ENCODE measurements at places on chromosomes 2 and 18.

GRCh38 chr2:237581751-237582746 lies 8.5 kb downstream of the RAB17 start:
- peak; percentile 12 for DNase-seq

- no peak for DNase-seq
These were observed 12.5 kb upstream of the INO80D start for GRCh38 chr2:206098471-206098870.

GRCh38 chr2:25743132-25743830 lies 69.9 kb upstream of the DTNB start:
- DNase-seq: no peak

DNA sequence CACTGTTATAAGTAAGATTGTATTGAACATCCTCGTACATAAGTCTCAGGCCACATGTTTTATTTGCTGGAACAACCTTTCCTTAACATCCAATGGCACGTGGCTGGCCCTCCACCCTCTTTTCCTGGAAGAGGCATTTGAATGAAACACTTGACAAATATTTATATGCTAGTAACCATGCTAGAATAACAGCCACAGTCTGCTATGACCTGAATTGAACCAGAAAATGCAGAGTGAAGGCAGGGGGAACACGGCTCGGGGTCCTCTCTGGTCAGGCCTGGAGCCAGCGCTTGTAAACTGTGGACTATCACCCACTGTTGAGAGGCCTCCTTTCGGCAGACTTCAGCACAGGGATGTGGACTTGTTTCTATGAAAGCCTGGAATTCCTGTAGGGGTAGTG lies 198.2 kb upstream of the COPS8 start:
- no peak for DNase-seq

DNA sequence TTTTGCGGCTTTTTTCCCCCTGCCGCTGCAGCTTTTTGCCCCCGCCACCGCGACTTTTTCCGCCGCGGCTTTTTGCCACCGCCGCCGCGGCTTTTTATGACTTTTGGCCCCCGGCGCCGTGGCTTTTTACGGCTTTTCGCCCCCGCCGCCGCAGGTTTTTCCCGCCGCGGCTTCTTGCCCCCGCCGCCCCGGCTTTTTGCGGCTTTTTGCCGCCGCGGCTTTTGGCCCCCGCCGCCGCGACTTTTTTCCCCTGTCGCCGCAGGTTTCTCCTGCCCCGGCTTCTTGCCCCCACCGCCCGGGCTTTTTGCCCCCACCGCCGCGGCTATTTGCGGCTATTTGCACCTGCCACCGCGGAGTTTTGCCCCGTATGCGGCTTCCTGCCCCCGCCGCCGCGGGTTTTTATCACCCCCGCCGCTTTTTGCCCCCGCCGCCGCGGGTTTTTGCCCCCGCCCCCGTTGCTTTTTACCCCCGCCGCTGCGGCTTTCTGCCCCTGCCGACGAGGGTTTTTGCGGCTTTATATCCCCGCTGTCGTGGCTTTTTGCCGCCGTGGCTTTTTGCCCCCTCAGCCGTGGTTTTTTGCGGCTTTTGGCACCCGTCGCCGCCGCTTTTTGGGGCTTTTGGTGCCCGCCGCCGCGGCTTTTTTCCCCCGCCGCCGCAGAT lies 2750.9 kb downstream of the RPIA start:
- no peak for DNase-seq

- DNase-seq: no peak
These were observed 529.2 kb upstream of the LINC00305 start for GRCh38 chr18:64678048-64678447.

GRCh38 chr2:28449126-28449487 lies 46.8 kb upstream of the PLB1 start:
- DNase-seq: no peak

GRCh38 chr2:2567776-2568175 lies 236.7 kb upstream of the MYT1L start:
- no peak for DNase-seq

- no peak for DNase-seq
These were observed 371.3 kb upstream of the TNP1 start for GRCh38 chr2:217231212-217231611.

DNA sequence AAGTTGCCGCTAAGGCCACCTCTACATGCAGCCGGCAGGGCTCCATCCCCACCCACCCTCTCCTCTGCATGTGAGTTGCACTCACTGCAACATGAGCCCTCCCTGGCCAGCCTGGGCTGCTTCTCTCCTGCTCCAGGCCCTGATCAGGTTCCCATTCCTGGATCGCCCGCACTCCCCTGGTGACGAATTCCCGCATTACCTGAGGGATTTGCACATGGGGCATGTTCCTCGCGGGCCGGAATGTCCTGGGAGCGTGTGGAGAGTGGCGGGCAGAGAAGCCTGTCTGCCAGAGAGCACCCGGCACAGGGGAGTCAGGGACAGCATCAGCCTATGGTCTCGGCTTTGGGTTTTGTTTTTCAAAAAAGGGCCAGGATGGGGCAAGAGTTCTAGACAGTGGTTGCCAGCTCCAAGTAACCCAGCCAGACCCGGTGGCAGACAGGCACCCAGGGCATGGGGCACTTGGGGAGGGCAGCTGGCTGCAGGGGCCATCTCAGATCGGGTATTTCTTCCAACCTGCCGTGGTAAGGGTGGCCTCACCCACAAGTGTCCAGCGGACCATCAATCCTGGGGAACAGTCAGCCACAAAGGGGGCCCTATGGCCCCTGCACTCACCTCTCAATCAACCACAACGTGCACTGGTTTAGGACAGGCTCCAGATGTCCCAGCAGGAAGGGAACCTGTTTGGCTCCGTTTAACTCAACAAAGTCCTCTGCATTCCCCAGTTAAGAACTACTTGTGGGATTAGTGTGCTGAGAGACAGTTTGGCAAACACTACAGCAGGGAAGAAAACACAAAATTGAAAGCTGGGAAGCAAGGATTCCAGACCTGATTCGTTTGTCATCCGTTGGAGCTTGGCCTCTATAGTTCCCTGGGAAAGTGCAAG lies 187.7 kb downstream of the SMAD7 start:
- DNase-seq: no peak

DNA sequence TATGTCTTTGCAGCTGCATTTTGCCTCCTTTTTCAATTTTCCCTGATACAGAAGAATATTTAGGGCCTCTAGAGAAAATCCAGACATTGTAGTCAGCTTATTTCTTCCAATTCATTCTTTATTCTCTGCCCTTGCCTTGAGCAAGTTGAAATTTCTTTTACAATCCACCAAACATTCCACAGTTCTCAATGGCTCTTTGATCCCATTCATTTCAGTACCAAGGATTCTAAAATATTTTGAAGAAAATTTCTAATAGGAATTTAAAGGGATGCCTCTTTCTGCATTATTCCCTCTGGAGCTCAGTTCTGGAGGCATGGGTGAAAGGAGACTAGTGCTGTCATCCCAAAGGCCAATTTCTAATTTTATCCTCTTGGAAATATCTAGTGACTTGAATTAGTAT lies 61.2 kb downstream of the COL5A2 start:
- no peak for DNase-seq

- no peak for DNase-seq
These were observed 10.7 kb upstream of the IAH1 start for GRCh38 chr2:9463698-9464034.

- DNase-seq: no peak
These were observed 24.2 kb downstream of the LIPG start for GRCh38 chr18:49585781-49586663.

DNA sequence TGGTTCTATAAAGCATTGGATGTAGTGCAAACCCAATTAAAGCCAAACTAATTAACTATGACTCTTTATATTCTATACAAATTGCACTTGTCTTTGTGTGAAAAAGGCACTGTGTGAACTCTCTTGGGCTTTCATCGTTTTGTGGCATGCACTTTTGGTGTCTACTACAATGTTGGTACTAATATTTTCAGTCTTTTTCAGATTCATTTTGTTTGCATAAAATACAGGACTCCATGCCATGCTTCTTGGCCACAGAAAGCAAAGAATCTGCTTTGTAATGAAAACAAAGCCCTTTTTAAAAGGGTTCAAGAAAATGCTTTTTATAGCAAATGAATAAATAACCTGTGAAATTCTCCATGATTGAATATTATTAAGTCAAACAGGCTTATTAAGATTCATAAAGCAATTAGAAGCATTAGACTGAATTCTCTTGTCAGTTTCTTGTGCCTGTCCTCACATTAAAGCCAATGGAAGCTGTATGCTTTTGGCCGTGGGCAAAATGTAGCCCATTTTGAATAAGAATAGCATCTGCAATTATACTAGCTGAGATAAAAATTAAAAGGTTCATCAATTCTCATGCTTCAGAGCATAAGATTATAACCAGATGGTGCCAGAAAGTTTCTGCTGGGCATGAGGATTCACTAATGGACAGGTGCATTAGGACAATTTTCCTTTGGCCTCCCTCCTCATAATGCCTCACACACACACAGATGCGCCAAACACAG lies 1665.2 kb downstream of the SUCLG1 start:
- DNase-seq: no peak

DNA sequence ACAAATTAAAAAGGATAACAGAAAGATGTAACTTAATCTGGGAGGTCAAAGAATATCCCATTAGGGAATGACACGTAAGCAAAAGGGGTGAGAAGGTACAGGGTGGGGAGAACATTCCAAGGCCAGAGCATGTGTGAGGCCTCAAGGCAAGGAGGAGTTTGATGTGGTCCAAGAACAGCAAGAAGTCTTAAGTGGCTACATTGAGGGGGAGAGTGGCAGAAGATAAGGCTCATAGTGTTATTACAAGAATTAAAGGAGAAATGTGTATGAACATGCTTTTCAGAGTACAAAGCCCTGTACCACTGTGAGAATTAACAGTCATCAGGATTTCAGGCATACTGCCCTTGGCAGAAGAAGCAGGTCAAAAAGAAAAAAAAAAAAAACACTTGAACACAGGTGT lies 174.4 kb upstream of the ERBB4 start:
- no peak for DNase-seq

DNA sequence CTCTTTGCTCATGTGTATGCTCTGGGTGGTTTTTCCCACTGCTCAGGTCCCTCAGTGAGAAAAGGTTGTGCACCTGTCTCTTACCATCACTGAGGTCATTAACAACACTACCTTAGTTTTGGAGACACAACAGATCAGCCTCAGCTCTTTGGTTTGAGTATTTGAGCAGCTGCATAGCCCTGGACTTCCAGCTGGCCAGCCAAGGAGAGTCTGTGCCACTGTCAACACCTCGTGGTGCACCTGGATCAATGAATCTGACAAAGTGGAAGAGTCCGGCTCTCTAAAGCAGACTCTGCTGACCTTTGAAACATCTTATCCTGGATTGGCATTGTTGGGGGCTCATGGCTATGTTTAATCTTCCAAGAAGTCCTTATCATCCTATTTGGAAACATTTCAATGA lies 30.0 kb downstream of the SERPINB8 start:
- no peak for DNase-seq

GRCh38 chr18:35862119-35862640 lies 110.3 kb upstream of the RMP24 start:
- no peak for DNase-seq

GRCh38 chr2:201774546-201774945 lies 6.2 kb downstream of the ALS2 start:
- no peak for DNase-seq

DNA sequence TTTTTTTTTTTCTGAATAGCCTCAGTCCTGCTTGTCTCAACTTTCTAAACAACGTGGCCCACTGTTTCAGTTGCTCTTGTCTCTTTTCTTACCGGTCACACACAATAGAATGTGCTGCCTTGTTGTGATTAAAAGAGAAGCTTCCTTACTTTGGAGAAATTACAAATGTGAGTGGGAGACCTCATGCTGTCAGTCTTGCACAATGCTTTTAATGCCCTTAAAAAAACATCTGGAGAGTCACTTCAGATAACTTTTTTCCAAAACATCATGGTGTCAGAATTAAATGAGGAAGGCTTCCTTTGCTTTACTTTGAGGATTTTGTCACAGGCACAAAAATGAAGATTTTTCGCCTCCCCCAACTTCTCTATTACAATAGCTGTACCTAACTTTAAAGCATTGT lies 37.7 kb downstream of the LHCGR start:
- no peak for DNase-seq

DNA sequence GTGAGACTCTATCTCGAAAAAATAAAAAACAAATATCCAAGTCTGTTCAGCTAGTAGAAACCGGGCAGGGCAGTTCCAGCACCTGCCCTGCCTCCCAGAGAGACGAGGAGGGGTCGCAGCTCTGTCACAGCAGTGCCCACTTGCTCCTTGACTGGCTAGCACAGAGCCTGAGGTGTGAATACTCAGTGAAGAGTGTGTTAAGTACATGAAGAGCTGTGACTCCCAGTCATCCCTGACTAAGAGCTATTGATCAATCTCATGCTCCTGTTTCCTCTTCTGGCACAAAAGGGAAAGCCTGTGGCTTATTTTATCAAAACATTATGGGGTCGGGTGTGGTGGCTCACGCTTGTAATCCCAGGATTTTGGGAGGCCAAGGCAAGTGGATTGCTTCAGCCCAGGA lies 83.0 kb upstream of the FZD7 start:
- no peak for DNase-seq

DNA sequence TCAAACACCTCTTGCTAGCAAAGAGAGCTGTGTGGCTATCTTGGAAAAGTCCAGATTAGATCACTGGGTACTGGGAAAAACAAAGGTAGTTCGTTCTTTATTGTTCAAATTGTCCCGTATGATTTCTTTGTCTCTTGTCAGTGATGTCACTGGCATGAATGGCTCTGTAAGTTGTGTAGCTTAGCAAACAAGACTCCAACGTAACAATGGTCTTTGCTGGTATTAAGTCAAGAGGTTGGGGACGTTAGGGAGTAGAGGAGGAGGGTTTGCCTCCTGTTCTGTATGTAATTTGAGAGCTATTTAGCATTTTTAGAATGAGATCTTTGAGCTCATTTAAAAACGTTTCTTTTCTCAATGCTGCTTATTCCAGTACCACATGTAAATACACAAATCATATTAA lies 216.5 kb upstream of the SP5 start:
- no peak for DNase-seq

DNA sequence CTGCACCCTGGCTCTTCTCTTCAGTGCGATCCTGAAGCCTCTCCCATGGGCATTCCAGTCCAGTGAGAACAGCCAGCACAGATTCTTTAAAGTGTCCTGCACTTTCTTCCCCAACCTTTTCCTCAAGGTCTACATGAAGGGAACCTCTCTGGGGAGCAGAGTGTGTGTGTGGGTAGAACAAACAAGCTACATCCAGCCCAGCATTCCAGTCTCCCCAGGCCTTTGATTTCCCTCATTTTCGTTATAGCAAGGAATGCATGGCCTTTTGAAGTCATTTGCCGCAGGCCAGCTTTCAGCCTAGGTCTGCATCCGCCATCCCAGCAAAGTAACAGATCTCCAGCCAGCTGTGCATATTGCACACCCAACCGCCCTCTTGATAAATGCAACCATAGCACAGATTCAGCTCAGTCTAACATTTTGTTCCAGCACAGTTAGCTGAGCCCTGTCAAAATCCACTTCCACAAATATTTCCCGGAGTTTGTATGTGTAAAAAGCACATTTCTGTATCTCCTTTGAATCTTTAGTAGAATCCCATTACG lies 44.6 kb downstream of the CD8B2 start:
- no peak for DNase-seq

GRCh38 chr18:3972291-3972930 lies 482.7 kb downstream of the DLGAP1 start:
- no peak for DNase-seq

DNA sequence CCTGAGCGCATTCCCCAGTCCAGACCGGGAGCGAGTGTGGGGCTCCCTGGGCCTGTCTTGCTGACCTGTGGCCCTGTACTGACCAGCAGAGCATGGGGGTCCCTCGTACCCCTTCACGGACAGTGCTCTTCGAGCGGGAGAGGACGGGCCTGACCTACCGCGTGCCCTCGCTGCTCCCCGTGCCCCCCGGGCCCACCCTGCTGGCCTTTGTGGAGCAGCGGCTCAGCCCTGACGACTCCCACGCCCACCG lies 5.3 kb downstream of the NEU4 start:
- DNase-seq: no peak

All from stimulated activated CD8-positive, alpha-beta memory T cell treated with anti-CD3 and anti-CD28 coated beads, Interleukin-4, amount 100 ng/mL, for 1 hour (primary cell).